CD8-positive, alpha-beta memory T cell (primary cell): ENCODE measurements at places on chromosomes 3 and 15.

- DNase-seq, result no peak
Observed at GRCh38 chr15:25990220-25990619, 127.1 kb upstream of the ATP10A start.

DNA sequence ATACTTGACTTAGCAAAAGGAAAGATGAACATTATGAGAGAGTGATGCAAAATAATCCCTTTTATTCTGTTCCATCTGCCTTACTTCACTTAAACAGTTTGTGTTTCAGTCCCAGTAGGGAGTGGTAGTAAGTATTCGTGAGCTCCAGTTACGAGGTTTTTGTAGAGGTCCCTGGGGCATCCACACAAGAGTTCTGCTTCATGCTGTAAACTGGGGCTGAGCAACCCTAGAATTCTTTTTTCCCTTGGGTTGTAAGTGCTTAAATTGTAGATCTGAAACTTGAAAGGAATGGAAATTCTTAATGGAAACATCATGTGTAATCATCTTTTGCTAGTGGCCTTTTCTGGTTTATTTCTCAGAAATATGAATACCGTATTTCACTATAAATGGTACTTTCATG is 79.5 kb downstream of the SEMA6D start:
- no peak for DNase-seq

GRCh38 chr3:186280737-186281136 is 81.3 kb downstream of the DGKG start:
- no peak for DNase-seq

GRCh38 chr15:98981851-98982722 is 25.5 kb downstream of the PGPEP1L start:
- DNase-seq, result no peak

GRCh38 chr15:63156755-63157117 is 541 bp downstream of the RPS27L start:
- DNase-seq, result no peak

- no peak for DNase-seq
Observed at GRCh38 chr3:47645551-47645950, 66.9 kb upstream of the CSPG5 start.

DNA sequence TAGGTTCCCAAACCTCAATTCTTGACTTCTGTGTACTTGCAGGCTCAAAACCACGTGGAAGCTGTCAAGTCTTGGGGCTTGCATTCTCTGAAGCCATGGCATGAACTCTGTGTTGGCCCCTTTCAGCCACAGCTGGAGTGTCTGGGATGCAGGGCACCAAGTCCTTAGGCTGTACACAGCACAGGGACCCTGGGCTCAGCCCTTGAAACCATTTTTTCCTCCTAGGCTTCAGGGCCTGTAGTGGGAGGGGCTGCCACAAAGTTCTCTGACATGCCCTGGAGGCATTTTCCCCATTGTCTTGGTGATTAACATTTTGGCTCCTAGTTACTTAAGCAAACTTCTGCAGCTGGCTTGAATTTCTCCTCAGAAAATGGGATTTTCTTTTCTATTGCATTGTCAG is 135.4 kb downstream of the ATG7 start:
- DNase-seq, result no peak

- DNase-seq, result no peak
Observed at GRCh38 chr3:58157700-58158099, 53.1 kb downstream of the DNASE1L3 start.

- no peak for DNase-seq
Observed at GRCh38 chr3:178960181-178960580, 111.4 kb downstream of the ZMAT3 start.

GRCh38 chr15:27454281-27455075 is 483.5 kb downstream of the GABRG3 start:
- no peak for DNase-seq

GRCh38 chr15:71281256-71281655 is 166.0 kb downstream of the THSD4 start:
- no peak for DNase-seq

- no peak for DNase-seq
Observed at GRCh38 chr3:86960550-86960949, 30.4 kb downstream of the VGLL3 start.

DNA sequence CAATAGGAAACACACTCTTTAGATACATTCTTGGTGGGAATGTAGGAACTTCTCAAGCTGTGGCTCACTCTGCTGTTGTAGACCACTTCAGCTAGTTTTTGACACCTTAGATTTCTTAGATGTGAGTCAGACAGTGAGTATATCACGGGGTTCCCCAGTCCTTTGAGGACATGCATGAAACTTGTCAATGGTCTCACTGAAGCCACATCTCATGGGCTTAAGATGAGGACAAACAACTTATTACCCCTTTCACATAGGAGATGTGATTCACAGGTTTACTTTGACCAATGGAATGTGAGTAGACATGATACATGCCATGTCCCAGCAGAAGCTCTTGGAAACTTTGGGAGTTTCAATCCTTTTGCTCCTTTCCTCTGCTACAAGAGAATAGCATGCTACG is 325.5 kb downstream of the CHST2 start:
- DNase-seq, result no peak

DNA sequence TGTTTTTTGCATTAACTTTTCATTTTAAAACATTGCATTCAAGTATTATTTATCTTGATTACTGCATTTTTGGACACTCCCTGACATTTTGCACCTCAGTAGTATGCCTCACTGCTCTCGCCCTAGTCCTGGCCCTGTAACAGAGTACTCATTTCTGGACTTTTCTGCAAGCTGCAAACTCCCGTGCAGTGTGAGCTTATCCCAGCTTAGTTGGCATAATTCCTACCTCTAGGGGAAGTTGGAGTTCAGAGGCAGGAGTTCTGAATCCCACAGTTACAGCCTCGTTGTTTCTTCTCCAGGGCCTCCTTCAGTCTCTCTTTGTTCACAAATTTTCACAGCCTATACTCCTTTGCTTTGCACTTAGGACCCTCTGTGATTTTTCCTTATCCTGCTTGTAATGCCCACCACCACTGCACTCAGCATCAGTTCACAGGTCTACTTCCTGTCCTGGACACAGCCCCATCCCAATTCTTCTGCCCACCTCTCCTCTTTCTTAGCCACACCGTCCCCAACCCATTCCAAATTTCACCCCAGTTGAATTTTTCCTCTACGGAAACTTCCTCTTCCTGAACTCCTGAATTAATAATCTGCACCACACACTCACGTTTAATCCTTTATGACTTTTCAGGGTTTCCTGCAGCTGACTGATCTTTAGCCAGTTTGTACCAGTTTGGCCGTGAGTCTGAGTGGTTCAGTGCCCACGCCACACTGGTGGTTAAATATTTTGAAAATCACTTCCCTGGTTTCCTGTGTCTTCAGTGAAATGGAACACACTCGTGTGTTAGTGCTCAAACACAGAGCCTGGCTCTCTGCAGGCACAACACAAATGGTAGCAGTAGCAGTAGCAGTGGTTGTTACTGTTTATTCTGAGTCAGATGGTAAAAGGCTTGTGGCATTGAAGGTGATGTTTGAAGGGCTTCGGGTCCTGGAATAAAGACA is 6.3 kb upstream of the CTSH start:
- no peak for DNase-seq

DNA sequence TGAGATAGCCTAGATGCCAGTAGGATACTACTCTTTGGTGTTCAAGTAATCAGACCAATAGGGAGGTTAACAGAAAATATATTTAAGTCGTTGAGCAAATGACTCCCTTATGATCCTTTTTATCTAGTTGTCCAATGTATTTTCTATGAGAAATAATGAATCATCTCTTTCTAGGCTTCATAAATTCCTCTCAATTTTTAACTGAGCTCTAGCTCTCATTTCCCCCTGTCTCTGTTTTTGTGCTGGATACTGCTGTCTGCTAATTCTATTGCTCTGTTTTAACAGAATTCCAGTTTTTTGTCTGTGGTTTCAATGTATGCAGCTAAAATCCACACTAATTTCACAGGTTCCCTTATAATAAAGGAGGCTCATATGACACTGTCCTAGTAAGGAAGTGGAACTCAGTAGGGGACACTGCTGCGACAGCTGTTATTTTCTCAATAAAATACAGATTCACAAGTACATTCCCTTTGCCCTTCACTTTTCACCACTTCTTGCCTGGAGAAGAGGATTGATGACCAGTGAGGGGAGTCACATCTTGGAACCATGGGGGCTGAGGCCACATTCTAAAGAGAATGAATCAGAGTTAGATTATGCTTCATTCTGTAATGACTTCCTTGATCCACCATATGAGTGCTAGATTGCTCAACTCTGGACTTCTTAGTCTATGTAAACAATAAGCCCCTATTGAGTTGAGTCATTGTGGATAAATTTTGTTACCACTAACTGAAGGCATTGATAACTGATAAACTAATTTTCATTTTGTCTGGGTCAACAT is 558.7 kb upstream of the KCNMB2 start:
- DNase-seq, result no peak

GRCh38 chr15:83306561-83306960 is 22.1 kb upstream of the BNC1 start:
- DNase-seq, result no peak

DNA sequence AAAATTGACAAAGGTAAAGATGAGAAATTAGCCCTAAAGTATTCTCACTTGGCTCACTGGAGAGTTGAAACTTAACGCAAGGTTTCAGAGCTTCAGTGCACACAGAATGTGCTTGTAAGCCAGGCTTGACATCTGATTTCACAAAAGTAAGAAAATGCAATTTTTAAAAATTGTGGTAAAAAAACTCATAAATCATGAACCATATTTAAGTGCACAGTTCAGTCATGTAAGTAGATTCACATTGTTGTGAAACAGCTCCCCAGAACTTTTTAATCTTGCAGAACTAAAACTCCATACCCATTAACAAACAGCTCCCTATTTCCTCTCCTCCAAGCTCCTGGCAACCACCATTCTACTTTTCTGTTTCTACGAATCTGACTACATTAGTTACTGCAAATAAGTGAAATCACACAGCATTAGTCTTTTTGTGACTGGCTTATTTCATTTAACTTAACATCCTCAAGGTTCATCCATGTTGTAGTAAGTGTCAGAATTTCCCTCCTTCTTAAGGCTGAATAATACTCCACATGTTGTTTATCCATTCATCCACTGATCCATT is 14.5 kb downstream of the RTP3 start:
- DNase-seq, result no peak

GRCh38 chr3:107674371-107674770 is 151.6 kb downstream of the BBX start:
- DNase-seq, result no peak

- DNase-seq, result no peak
Observed at GRCh38 chr3:10519236-10519635, 13.8 kb upstream of the ATP2B2 start.

GRCh38 chr3:189703865-189704264 is 72.7 kb downstream of the TP63 start:
- no peak for DNase-seq
